NB4 (cell line): ENCODE measurements at places on chromosomes 6 and 20.
A peak's percentile ranks its signal among the peaks of the same experiment; 100 is the strongest.

- DNase-seq = no peak
These were observed 23.8 kb upstream of the TAF8 start for GRCh38 chr6:42026540-42026939.

- no peak for DNase-seq
These were observed 101.1 kb upstream of the CLDN20 start for GRCh38 chr6:155162682-155163081.

DNA sequence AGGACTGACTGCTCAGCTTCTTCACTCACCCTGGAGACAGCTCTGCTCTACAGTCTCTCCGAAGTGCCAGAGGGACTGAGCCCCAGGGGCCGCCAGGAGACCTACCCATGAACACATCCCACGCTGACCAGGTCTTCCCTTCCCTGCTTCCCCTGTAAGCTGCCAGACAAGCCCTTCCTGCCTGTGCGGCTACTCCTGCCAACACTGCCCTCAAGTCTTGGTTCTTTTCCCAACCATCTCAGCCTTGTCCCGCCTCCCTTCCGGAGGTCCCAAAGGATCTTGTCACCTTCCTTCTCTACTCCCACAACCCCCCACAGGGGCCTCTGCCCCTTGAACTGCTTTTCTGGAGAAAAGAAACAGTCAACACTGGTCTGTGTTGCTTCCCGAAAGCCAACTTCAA, 15.0 kb downstream of the CPNE5 start:
- no peak for DNase-seq

GRCh38 chr20:20425823-20426654, 58.1 kb downstream of the INSM1 start:
- no peak for DNase-seq

GRCh38 chr6:7550433-7550801, 8.9 kb downstream of the DSP start:
- DNase-seq = no peak

- no peak for DNase-seq
These were observed 316.1 kb upstream of the PRDM1 start for GRCh38 chr6:105769987-105770386.

DNA sequence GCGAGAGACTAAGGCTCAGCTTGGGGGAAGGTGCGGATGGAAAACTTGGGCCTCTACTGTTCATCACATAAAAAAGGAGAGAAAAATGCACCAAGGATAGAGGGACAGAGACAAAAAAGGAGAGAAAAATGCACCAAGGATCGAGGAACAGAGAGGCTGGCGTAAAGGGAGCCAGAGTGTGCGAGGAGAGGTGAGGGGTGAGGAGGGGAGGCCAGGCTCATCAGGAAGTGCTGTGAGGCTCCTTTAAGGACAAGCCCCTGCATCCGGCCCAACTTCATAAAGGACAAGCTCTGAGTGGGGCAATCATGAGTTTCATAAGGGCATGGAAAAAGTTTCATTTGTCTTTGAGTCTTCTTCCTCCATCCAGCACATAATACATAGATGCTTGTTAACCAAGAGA, 117.2 kb upstream of the NXT1 start:
- no peak for DNase-seq

- no peak for DNase-seq
These were observed 73.0 kb downstream of the SLX4IP start for GRCh38 chr20:10508060-10508459.

- no peak for DNase-seq
These were observed 353.0 kb upstream of the MAP3K7 start for GRCh38 chr6:90939906-90940305.

GRCh38 chr6:111087871-111088667, 766 bp downstream of the SLC16A10 start:
- DNase-seq = peak; percentile 61

GRCh38 chr6:89750338-89750737, 69.3 kb downstream of the MDN1 start:
- no peak for DNase-seq

DNA sequence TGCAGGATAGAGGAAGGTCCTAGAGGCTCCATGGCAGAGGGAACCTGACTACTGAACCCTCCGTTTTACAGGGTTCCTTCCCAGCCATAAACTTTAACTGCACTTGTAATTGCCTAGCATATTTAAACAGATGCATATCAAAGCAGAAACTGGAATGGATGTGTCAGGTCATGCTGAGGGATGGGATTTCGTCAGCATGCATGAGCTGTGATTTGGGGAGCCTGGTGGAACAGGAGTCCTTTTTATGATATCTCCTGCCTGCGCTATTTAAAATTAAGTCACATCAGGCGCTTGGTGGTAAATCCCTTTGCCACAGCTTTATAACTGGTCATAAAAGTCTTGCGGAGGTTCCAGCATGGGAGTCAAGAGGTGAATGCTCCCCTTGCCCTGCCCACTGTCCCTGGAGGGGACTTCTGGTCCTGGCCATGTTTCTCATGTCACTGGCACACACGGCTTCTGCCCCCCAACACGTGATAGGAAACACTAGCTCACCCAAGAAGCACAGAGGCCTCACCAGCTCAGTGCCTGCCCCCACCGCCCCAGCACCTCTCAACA, 26.0 kb upstream of the PCMTD2 start:
- DNase-seq = no peak

- no peak for DNase-seq
These were observed 125.6 kb downstream of the CARMIL1 start for GRCh38 chr6:25404693-25405169.

DNA sequence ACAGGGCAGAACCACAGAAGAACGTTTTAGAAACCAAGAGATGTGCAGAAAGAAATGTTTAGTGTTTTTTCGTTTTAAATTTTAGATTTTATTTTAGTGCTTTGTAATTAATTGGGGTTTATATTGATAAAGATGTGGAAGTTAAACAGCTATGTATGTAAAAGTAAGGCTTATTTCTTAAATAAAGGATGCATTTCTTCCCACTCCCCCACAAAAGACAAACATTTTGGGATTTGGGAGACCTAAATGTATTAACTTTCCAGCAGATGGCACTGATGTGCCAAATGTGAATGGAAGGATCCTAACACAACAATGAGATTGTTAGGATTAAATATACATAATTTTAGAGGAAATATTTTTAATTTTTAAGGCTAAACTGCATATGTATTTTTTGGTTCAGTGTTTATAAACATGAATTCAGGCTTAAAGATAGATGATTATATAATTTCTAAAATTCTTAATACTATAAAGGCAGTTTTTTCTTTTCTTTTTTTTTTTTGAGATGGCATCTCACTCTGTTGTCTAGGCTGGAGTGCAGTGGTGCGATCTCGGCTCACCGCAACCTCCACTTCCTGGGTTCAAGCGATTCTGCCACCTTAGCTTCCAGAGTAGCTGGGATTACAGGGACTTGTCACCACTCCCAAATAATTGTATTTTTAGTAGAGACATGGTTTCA, 12.0 kb downstream of the PFDN4 start:
- DNase-seq = peak; percentile 31

DNA sequence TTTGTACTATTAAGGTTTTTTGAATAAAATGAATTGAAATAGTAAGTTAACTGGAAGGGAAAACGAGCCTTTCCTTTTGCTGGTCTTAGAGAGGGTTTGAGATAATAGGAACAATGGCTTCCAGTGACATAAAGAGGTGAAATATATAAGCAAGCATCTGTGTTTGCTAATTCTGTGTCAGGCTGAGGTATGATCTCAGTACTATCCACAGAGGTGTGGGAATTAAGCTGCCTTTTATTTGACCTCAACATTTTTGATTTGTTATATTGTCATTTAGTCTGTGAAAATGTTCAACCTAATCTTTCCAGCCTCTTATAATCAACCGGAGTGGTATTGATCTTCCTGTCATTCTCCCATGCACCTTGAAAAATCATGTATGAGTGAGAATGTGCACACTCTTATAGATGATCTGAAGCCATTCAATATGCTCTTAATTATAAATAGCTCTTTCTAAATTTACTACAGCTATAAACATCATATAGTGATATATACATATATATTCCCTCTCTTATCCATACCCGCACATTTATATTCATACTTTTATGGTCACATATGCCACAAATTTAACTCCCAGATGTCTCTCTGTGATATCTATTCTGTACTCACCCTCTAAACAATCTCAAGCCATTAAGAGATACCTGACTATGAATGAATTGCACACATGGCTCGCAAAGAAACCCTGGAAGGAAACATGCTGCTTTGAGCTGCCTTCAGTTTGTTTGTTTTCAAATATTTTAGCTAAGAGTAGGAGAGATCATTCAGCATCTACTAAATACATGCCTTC, 754.7 kb upstream of the NRSN1 start:
- DNase-seq = no peak

GRCh38 chr6:35016502-35017321, 124.4 kb downstream of the TCP11 start:
- DNase-seq = no peak

GRCh38 chr6:39428816-39429215, 106.3 kb upstream of the KCNK16 start:
- no peak for DNase-seq

GRCh38 chr20:555976-556385, 12.4 kb upstream of the CSNK2A1 start:
- DNase-seq = no peak

DNA sequence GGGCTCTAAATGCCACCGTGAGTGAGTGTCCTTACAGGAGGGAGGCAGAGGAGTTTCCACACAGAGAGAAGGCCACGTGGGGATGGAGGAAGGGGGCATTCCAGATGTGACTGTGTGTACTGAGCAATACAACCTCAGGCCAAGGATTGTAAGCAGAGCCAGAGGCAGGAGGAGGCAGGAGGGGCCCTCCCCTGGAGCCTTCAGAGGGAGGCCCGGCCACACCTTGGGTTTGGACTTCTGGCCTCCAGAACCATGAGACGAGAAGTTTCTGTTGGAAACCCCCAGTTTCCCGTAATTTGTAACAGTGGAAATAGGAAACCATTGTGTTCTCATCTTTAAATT, 9.3 kb upstream of the KIF25 start:
- no peak for DNase-seq

DNA sequence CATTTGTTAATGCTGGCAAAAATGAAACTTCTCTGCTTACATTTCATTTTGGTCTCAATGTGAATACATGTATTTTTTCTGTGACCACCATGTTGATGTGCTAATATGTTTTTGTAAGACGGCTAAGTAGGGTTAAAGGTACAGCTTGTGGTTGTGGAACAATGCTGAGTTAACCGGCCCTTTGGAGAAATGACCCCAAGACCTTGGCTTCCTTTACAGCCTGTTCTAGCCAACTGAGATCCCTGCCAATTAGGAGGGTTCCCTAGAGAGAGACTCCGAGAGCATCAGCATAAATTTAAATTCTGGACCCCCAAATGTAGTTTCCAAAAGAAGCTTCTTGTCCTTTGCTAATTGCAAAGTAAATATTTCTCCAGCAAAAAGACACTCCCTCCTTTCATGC, 44.4 kb downstream of the RSPO3 start:
- no peak for DNase-seq

- DNase-seq = no peak
These were observed 2.0 kb upstream of the ZBP1 start for GRCh38 chr20:57622201-57622570.

GRCh38 chr20:51616060-51616459, 73.5 kb upstream of the NFATC2 start:
- peak; percentile 32 for DNase-seq

DNA sequence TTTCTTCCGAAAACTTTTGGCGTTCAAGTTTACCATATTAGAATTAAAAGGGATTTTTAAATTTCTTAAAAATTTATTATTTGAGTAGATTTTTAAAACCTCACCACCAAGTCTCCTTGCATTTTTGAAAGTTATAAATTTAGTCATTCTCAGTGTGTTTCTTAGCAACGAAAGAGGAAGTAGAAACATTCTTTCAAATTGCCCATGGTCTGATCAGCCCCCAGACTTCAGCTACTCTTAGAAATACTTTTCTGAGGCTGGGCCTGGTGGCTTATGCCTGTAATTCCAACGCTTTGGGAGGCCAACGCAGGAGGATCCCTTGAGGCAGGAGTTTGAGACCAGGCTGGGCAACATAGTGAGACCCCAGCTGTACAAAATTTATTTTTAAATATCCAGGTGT, 15.1 kb upstream of the RTF2 start:
- peak; percentile 62 for DNase-seq

DNA sequence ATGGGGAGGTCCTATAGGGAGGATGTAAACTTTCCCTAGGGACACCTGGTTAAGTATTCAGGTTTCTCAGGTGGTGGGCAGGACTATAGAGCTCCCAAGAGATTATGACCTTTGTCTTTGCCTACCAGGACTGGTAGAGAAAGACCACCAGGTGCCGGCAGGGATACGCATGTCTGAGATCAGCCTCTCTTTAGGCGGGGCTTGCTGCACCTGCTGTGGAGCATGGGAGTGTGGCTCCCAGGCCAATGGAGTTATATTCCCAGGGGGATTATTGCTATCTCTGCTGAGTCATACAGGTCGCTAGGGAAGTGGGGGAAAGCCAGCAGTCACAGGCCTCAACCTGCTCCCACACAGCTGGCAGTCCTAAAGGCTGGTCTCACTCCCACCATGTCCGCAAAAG, 280.5 kb upstream of the MMS22L start:
- DNase-seq = peak; percentile 3

- DNase-seq = no peak
These were observed 12.9 kb downstream of the SLC9A8 start for GRCh38 chr20:49825521-49826033.

DNA sequence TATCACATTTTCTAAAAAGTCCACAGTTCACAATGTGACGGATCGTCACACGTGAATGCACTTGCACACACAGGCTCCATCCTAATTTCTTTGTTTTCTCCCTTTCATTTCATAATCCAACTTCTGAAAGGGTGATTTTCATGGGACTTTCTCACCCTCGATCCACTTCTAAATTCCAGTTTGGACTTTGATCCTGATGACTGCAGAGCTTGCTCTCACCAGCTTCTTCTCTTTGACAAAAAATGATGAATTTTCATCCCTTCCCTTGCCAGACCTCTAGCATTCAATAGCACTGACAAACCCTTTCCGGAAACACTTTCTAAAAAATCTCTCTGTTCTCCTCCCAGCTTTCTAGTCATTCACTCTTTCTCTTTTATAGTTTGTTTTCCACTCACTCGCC, 341.2 kb downstream of the SYNE1 start:
- no peak for DNase-seq

- DNase-seq = no peak
These were observed 286.7 kb downstream of the PRL start for GRCh38 chr6:22010102-22010501.

DNA sequence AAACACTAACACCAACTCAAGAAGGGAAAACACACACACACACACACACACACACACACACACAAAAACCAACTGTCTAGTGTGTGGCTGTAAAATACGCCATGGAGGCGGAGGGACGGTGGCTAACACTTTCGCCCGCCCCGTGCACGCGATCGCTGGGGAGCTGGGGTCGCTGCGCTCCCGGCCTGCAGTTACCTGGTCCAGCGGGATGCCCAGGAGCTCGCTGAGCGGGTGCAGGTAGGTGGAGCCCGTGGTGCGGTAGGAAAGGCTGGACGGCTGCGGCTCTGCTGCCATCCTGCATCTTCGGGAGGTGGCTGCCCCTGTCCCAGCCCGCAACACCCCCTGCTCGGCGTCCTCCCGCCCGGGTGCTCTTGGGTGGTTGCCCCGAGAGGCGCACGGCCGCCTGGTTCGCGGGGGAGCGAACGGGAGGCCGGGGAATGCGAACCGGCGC, 303 bp downstream of the MBOAT1 start:
- DNase-seq = no peak
